ENCODE measurements at places on chromosomes 3 and 15. TPM values are rescaled to one million over a fixed set of nuclear protein-coding genes. Genes with fewer than 3 reads are reported as not detected.

Gene EPHB3
- 0.39 TPM for total RNA-seq

Gene CPB1
- not detected for total RNA-seq

Gene CLDN16
- total RNA-seq: not detected

Gene ALS2CL
- total RNA-seq: 2.1 TPM

Gene FAM107A
- total RNA-seq: 0.32 TPM

Gene SERINC4
- total RNA-seq: not detected

Gene ECE2
- not detected for total RNA-seq

Gene UPK1B
- total RNA-seq: not detected

Gene DNAJB8
- total RNA-seq: not detected

Gene CYP19A1
- total RNA-seq: 0.08 TPM

Gene COLQ
- total RNA-seq: not detected

Data from epithelial cell of alveolus of lung (primary cell).